ENCODE measurements at places on chromosomes 6 and 20.

GRCh38 chr6:16181439-16182297 lies 52.8 kb downstream of the MYLIP start:
- DNase-seq, result no peak

- no peak for DNase-seq
These were observed 165.0 kb upstream of the JARID2 start for GRCh38 chr6:15080895-15081294.

- DNase-seq, result no peak
These were observed 263.4 kb downstream of the BMP7 start for GRCh38 chr20:57003012-57003411.

DNA sequence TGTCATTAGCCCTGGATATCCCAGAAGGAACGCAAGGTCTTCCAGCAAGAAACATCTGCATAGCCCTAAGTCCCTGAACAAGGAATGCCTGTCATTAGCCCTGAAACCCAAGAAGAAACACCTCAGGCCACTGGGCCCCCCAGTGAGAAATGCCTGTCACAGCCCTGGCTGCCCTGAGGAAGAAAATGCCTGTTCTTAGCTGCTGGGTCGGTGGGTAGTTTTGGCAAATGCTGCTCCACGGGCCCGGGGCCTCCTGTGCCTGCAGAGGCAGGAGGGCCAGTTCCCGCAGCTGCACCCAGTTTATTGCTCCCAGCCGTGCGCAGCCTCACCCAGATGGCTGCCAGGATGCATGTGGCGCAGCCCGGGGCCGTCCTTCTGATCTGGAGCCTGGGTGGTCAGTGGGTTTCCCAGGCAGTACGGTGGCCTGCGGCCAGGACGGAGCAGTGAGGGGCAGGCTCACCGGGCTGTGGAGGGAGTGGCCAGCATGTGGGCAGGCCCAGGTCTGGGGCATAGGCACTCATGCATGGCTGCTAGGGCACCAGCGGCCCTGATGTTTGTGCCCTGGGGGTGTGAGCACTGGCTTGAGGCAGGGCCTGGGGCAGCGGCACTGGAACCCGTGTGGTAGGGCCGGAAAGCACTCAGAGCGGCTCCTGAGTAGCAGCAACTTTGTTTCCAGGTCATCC lies 219.0 kb downstream of the ERMARD start:
- no peak for DNase-seq

GRCh38 chr6:135604035-135604860 lies 106.7 kb upstream of the AHI1 start:
- no peak for DNase-seq

- no peak for DNase-seq
These were observed 25.8 kb downstream of the SMLR1 start for GRCh38 chr6:130852844-130853554.

GRCh38 chr6:6878887-6879585 lies 228.7 kb upstream of the RREB1 start:
- no peak for DNase-seq

DNA sequence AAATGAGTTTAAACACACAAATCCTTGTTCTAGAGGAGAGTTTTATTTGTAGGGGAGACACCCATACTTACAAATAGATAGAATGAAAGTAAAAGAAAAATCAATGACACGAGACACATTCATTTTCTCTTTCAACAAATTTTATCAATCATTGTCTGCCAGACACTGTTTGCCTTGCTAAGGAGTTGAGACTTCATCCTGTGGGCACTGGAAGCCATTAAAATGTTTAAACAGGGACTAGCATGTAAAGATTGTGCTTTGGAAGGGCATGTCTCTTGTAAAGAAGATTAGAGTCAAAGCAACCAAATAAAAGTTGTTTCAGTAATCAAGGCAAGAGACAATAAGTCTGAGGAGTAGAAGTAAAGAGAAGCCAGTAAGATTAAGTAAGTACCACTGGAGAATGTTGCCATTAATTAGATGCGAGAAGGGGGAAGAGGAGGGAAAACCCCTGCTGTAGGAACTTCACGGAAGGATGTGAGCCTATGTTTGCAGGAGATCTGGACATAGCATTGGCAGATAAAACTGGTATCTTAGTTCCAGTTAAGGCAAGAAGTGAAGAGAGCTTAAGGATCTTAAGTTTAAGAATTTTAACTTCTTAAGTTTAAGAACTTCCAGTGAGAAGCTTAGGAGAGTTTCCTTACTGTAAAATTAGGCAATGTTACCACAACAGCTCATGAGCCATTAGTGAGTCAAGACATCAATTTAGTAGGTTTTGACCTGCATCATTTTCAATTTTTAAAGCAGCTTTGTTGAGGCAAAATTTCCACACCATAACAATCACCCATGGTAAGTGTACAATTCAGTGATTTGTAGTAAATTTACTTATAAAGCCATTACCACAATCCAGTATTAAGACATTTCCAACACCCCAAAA lies 117.0 kb upstream of the UST start:
- DNase-seq, result no peak

DNA sequence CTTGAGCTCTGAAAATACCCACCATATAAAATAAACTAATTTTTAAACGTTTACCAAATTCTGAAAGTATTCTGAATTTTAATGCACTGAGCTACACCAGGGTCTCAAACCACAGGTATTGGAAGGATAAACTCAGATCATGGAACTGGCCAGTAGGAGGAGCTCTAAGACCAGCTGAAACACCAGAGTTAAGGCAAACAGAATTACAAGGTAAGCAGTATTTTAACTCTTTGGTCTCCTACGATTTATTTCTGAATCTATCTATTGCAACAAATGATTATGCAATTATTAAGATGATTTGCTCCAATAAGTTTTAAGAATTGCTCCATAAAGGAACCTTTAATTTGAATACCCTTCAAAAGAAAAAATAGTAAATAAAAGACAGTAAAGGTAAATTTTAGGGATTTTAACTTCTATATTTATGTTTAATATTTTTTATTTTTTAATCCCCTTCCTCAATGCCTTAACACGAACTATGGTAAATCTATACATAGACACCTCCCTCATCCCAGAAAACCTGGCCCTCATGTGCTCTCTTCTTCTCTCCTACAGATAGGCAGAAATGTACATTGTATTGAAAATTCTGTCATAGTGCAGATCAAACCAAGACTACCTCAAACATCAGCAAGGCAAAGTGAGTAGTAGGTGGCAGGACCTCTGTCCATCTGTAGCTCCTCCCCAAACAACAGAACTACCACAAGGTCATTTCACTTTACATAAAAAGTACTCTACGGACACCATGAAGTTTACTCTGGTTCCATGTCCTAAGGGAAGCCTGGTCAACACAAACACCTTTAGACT lies 58.4 kb downstream of the SMLR1 start:
- DNase-seq, result peak; percentile 9

DNA sequence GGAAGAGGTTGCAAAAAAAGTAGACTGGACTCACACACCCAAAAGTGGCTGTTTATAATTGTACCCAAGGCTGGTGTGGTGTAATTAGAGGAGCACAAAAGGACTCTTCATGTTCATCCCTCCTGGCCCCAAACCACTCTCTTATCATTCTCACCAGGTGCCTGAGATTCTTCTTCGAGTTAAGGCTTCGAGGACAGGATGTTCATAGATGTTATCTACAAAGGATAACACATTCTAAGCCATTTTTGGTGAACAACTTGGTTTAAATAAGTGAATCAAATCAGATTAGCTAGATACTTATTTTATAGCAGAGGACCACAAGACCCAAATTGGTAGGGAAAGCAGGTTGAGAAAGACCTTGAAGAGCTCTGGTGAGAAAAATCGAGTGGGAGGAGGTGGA lies 73.1 kb upstream of the SUPT3H start:
- no peak for DNase-seq

GRCh38 chr20:54431156-54431944 lies 44.0 kb upstream of the DOK5 start:
- DNase-seq, result no peak

GRCh38 chr6:72084992-72085569 lies 198.7 kb downstream of the RIMS1 start:
- DNase-seq, result no peak

GRCh38 chr6:114569669-114570068 lies 226.8 kb upstream of the HS3ST5 start:
- DNase-seq, result no peak

DNA sequence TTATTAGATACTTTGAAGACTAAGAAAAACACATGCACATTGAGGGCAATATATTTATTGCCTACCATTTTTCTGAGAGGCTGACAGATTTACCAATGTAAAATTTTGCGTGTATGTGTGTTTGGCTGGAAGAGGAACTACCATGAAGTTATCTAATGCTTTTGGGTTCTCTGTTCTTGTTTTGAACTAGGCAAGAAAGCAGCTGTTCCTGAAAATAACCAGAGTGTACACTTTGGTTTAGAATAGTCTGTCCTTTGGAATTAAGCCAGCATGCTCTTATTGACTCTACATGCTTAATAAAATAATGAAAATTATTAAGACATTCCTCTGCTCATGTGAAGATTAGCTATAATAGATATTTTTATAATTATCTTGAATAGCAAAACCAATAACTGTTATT lies 129.2 kb downstream of the MYB start:
- no peak for DNase-seq

- DNase-seq, result peak; percentile 41
These were observed 60.2 kb upstream of the RALY start for GRCh38 chr20:33933469-33933909.

DNA sequence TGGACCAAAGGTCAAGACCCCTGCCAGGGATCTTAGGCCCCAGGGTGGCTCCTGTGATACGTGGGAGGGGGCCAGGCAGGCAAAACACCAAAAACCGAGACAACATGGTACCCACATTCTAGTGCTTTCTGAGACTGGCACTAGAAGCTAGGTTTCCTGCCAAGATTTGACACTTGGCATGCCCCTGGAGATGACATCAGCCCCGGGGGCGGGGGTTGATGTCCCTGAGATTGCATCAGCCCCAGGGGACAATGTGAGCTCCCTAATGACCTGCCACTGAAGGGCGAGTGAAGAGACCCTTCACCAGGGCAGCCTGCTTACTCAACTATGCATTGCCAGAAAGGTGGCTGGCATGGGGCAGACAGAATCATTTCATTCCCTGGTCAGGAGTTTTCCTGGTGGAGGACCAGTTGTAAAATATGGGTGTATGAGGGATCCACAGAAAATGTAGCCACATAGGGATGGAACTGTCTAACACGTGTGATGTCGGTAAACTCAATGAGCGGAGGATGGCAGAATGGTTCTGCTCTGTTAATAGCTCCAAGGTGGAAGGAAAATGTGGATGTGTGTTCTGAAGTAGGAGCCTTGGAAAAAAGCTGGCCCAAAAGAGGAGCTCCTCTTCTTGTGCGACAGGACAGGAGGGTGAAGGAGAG lies 219.7 kb downstream of the UNC5CL start:
- DNase-seq, result no peak

GRCh38 chr20:38253571-38253970 lies 7.0 kb downstream of the KIAA1755 start:
- no peak for DNase-seq

- DNase-seq, result no peak
These were observed 402.7 kb downstream of the CDKAL1 start for GRCh38 chr6:20936949-20937348.

DNA sequence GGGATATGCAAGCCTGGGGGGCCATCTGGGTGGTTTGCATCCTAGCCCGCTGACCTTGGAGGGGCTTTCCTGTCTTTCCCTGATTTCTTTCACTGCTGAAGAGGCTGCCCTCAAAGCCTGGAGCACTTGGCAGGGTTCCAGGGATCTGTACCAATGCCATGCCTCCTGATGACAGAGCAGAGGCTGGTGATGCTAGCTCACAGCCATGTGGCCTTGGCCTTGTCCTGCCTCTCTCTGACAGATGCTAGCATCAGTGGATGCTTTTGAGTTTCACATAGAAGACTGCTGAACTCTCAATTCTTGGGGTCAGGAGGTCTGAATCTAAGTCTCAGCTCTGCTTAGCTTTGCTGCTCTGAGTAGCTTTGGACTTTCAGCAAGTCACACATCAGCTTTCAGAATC lies 21.9 kb upstream of the RREB1 start:
- no peak for DNase-seq

GRCh38 chr20:64077094-64077493 lies 2.2 kb downstream of the RGS19 start:
- DNase-seq, result peak; percentile 77

DNA sequence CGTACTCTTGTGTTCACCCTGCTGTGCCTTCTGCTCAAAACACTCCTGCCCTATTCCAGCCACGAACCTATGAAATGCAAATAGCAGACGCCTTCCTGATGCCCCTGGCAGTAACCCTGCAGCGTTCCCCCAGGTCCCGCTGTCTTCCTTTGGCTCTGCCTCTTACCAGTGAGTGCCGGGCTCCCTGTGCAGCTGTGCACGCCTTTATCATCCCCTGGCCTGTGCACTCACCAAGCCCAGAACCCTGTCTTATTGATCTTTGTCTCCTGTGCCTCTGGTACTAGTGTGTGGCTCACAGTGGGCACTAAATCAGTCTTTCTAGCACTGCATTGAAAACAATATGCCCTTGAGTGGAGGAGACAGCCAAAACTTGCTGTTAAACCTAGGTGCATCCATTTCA lies 19.7 kb downstream of the ZDHHC14 start:
- DNase-seq, result no peak

GRCh38 chr6:31462964-31463870 lies 34.7 kb upstream of the MICB start:
- peak; percentile 70 for DNase-seq

DNA sequence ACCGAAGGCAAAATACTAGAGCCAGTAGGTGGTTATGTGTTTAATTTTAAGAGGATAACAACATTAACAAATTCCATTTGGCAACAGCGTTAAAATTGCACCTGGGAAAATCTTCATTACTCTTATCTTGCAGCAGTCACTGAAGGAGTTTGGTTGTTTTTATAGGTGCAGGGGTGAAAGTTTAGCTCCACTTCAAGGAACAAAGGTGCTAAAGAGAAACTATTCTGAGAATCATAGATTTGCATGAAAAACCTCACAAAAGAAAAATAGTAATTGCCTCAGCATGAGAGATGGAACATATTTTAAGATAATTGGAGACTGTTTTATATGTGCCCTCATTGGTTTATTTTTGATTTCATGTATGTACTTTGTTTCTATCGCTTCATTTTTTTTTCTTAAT lies 444.4 kb downstream of the UTRN start:
- DNase-seq, result no peak

- DNase-seq, result no peak
These were observed 563.1 kb downstream of the TFAP2A start for GRCh38 chr6:9851541-9852380.

Measured in GM12891 (cell line).